ENCODE measurements at places on chromosomes 2 and 18.

- H3K4me1 ChIP-seq = no peaks in the 10 kb centered on the region
- no peak overlapping the region for H3K27ac ChIP-seq
- H3K36me3 ChIP-seq = no peaks in the 10 kb centered on the region
- no peak for DNase-seq
Observed at GRCh38 chr18:73881396-73881917, 266.2 kb downstream of the FBXO15 start.

DNA sequence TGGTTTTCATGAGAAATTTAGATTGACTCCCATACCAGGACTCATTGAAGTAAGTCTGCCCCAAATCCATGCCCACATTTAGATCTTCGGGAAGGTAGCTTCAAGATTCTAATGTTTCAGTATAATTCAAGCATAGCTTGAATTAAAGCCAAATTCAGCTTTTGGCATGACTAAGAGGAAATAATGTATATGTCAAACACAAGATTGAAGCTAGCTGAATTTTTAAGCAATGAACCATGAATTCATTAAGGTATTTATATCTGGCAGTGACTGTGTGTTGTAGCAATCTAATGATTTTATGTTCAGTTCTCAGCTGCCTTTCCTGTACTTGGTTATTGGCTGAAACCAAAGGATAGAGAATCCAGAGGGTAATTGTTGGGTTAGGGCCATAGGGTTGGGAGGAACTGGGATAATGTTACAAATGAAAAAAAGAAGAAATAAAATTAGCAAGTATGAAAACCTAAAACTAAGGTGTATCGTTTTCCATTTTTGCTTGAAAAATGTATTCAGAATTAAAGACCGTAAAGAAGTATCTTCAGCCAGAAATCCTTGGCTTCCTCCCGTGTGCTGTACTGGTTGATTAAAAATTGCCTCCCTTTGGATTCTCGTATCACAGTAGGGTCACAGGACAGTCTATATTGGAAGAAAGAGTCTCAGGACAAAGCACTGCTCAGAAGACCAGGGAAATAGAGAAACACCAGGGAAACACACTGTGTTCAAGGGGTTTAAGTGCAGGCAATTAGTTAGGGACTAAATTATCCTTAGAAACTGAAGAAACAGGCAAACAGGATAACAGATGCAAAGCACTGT is 119.0 kb upstream of the FN1 start:
- no peak for DNase-seq
- H3K27ac ChIP-seq = no peak overlapping the region
- H3K4me1 ChIP-seq = no peaks in the 10 kb centered on the region

DNA sequence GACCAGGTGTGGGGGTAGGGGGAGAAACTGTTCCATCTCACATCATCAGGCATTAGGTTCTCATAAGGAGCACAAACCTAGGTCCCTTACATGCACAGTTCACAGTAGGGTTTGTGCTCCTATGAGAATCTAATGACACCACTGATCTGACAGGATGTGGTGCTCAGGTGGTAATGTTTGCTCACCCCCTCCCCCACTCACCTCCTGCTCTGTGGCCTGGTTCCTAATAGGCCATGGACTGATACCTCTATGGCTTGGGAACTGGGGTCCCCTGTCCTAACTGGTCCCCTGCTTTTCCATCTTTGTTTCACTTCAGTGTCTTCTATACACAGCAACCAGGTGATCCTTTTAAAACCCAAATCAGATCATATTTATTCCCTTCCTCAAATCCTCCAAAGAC is 267.8 kb downstream of the TNS1 start:
- H3K4me1 ChIP-seq = no peaks in the 10 kb centered on the region
- H3K4me3 ChIP-seq = no peak overlapping the region
- H3K27me3 ChIP-seq = no peaks in the 10 kb centered on the region
- no peaks in the 10 kb centered on the region for H3K36me3 ChIP-seq
- no peak for DNase-seq

GRCh38 chr18:58649966-58650816 is 21.1 kb upstream of the MALT1 start:
- H3K4me3 ChIP-seq = no peak overlapping the region
- no peaks in the 10 kb centered on the region for H3K36me3 ChIP-seq
- no peaks in the 10 kb centered on the region for H3K4me1 ChIP-seq
- H3K27me3 ChIP-seq = no peaks in the 10 kb centered on the region

GRCh38 chr18:5546660-5547059 is 2.9 kb upstream of the EPB41L3 start:
- no peaks in the 10 kb centered on the region for H3K27me3 ChIP-seq
- H3K27ac ChIP-seq = no peak overlapping the region
- no peak overlapping the region for H3K4me3 ChIP-seq
- no peak for DNase-seq
- no peaks in the 10 kb centered on the region for H3K36me3 ChIP-seq

DNA sequence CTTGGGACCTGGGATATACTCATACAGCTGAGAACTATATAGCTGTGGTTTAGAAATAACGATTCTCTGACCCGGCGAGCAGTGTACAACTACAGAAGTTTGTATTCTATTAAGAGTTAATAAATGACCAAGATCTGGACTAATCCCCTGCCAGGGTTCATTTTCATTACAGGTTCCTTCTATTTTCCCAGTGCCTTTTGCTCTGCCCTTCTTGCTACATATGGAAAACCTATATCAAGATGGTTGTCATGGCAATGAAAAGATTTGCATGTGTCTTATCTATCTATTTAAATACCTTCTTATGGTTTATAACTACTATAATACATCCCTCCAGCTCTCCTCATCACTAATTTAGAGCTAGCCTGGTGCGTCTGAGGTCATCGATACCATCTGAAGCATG is 965.2 kb downstream of the BCL11A start:
- H3K4me3 ChIP-seq = no peak overlapping the region
- H3K36me3 ChIP-seq = no peaks in the 10 kb centered on the region
- no peaks in the 10 kb centered on the region for H3K4me1 ChIP-seq
- H3K27me3 ChIP-seq = no peaks in the 10 kb centered on the region

GRCh38 chr2:235382601-235383000 is 111.2 kb upstream of the AGAP1 start:
- H3K36me3 ChIP-seq = no peaks in the 10 kb centered on the region
- no peaks in the 10 kb centered on the region for H3K27me3 ChIP-seq
- no peak overlapping the region for H3K27ac ChIP-seq
- DNase-seq = no peak
- no peaks in the 10 kb centered on the region for H3K4me1 ChIP-seq

DNA sequence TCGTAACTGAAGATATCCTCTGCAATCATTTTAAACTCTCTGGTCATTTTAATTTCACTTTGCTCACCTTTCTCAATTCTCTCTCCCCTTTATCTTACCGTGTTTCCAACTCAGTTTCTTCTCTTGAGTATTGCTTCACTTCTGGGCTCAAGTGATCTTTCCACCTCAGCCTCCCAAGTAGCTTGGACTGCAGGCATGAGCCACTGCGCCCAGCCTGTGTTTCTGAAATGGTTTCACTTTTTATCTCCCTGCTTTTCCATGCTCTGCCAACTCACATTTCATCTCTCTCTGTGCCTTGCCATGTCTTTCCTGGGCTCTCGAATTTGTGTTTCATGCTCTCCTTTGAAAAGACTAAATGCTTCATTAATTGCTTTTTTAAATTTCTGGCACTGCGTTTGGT is 30.5 kb upstream of the TMEM131 start:
- no peak overlapping the region for H3K27ac ChIP-seq
- H3K4me1 ChIP-seq = peaks cover 2% of the 10 kb centered on the region
- DNase-seq = no peak
- H3K4me3 ChIP-seq = no peak overlapping the region
- no peaks in the 10 kb centered on the region for H3K27me3 ChIP-seq

DNA sequence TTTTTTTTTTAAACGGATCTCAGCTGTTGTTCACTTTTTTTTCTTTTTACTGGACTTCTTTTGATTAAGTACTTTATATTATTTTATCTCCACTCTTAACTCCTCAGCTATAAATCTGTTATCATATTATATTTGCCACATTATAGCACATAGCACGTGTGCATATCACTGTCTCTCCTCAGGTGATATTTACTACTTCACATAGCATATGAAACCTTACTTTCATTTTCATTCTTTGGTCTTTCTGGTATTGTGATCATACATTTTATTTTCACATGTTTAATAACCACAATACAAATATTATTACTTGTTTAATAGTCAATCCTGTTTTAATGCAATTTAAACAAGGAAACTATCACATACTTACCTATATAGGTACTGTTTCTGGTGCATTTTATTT is 993.1 kb upstream of the TMEFF2 start:
- H3K4me1 ChIP-seq = no peaks in the 10 kb centered on the region
- H3K36me3 ChIP-seq = no peaks in the 10 kb centered on the region
- no peaks in the 10 kb centered on the region for H3K27me3 ChIP-seq
- no peak overlapping the region for H3K27ac ChIP-seq

GRCh38 chr2:63661076-63661475 is 72.3 kb downstream of the MDH1 start:
- no peaks in the 10 kb centered on the region for H3K27me3 ChIP-seq
- H3K4me1 ChIP-seq = peaks cover 2% of the 10 kb centered on the region
- no peak for DNase-seq
- H3K36me3 ChIP-seq = no peaks in the 10 kb centered on the region
- no peak overlapping the region for H3K4me3 ChIP-seq
- no peak overlapping the region for H3K27ac ChIP-seq

- DNase-seq = no peak
- H3K27ac ChIP-seq = no peak overlapping the region
- no peaks in the 10 kb centered on the region for H3K36me3 ChIP-seq
- H3K4me3 ChIP-seq = no peak overlapping the region
- no peaks in the 10 kb centered on the region for H3K4me1 ChIP-seq
Observed at GRCh38 chr18:14974576-14974975, 226.6 kb downstream of the ANKRD30B start.

- H3K27ac ChIP-seq = no peak overlapping the region
- no peak for DNase-seq
- no peak overlapping the region for H3K4me3 ChIP-seq
- H3K36me3 ChIP-seq = no peaks in the 10 kb centered on the region
Observed at GRCh38 chr18:39840856-39841481, 2114.1 kb upstream of the PIK3C3 start.

Measured in ovary (tissue), 10 donors.